ENCODE measurements at places on chromosomes 6 and 20.
A peak's percentile ranks its signal among the peaks of the same experiment; 100 is the strongest.

- DNase-seq, result no peak
Observed at GRCh38 chr20:36490191-36490590, 51.1 kb upstream of the MYL9 start.

- DNase-seq, result no peak
Observed at GRCh38 chr20:50784464-50784863, 10.4 kb upstream of the BCAS4 start.

GRCh38 chr20:61900011-61900944 lies 165.4 kb downstream of the TAF4 start:
- no peak for DNase-seq

DNA sequence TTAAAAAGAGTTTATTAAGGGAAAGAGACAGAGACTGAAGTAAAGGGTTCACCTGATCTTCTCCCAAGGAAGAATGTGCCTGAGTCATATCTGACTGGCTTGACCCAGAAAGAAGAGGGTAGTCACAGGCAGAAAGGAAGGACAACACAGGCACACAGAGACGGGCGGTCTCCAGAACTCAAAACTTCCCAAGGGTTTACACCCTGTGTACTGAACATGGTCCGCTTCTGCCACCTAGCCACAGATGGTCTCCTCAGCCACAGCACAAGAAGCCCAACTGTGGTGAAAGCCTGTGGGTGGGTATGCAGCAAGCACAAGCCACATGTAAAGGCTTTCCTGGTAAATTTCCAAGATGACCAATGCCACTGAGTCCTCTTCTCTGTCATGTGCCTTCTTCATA lies 17.2 kb downstream of the UNC5CL start:
- no peak for DNase-seq

GRCh38 chr20:36101192-36101591 lies 53.3 kb upstream of the EPB41L1 start:
- no peak for DNase-seq

- no peak for DNase-seq
Observed at GRCh38 chr6:31826793-31827285, 699 bp upstream of the HSPA1B start.

- DNase-seq, result peak; percentile 85
Observed at GRCh38 chr6:108074359-108075144, at the start of gene OSTM1. Gene OSTM1 (minus strand): TSS chr6:108074741. CDS start chr6:108074651, 90 bp downstream.

- DNase-seq, result no peak
Observed at GRCh38 chr6:71012866-71013469, 56.1 kb upstream of the B3GAT2 start.

DNA sequence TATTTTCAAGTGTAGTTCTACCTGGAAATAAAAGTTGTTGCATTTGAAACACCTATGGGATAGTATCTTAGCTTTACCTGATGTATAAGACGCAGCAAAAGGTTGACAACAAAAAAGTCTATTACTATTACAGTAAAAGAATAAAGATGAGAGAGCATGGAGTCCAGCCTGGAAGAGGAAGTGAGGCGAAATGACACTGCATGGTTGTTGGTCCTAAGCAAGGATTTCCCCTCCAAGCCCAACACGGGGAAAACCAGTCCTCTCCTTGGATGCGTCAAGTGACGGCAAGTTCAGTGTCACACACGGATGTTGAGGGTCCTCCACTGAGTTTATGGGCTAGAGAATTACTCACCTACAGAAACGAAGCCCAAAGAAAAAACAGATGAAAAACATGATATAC lies 51.7 kb downstream of the COL11A2 start:
- DNase-seq, result no peak

DNA sequence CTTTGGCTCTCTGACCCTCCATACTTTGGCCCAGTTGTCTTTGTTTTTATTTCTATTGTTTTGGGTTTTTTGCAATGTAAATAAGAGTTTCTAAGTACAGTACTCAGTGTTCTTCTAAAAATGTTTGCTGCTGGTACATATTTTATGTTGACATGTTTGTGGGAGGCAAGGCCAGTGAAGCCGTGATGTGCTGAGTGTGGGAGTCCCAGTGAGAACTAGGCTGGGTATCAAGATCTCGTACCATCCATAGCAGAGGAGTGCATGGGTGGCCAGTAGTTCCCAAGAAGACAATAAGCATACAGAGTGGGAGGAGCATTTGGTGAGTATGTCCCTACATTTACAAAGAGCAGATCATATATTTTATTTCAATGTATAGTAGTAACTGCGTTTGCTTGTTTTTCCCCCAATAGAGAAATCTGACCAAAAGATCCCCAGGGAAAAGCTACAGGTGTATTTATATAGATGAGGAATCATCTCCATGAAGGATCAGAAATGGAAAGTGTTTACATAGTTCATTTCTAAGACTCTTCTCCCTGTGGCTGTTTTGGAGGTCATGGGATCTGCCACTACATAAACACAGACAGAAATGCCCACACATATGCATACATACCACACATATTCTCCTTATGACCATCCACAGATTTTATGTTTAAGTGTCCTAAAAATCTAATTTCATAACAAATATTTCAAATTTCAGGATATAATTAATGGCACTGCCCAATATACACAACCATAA lies 285.9 kb downstream of the ALDH8A1 start:
- no peak for DNase-seq

- DNase-seq, result no peak
Observed at GRCh38 chr20:19935842-19936241, 81.3 kb upstream of the NAA20 start.

- no peak for DNase-seq
Observed at GRCh38 chr20:37521061-37521771, at the start of gene NNAT. Gene NNAT (plus strand): TSS chr20:37521250. CDS start chr20:37521332, 82 bp downstream.

- DNase-seq, result no peak
Observed at GRCh38 chr6:4693173-4693970, 82.8 kb upstream of the CDYL start.

- no peak for DNase-seq
Observed at GRCh38 chr6:13286181-13286580, 42.2 kb downstream of the TBC1D7 start.

- DNase-seq, result no peak
Observed at GRCh38 chr6:10510592-10511367, 10.4 kb upstream of the GCNT2 start.

DNA sequence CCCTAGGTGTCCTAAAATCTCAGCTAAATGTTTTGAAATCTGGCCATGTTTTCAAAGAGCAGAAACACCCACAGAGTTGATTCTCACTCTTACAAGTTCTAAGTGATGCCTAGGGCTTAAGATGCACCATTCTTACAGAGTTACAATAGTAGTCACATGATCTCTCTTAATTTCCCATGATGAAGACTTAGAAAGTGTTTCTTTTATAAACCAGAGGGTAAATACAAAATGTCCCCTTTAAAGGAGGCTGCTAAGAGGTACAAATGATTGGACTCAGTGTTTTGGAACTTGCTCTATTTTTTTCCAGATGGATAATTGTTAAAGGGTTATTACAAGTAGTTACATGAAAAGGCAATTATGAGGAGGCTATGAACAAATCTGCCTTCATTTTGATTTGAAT lies 244.6 kb downstream of the GRM1 start:
- DNase-seq, result no peak

DNA sequence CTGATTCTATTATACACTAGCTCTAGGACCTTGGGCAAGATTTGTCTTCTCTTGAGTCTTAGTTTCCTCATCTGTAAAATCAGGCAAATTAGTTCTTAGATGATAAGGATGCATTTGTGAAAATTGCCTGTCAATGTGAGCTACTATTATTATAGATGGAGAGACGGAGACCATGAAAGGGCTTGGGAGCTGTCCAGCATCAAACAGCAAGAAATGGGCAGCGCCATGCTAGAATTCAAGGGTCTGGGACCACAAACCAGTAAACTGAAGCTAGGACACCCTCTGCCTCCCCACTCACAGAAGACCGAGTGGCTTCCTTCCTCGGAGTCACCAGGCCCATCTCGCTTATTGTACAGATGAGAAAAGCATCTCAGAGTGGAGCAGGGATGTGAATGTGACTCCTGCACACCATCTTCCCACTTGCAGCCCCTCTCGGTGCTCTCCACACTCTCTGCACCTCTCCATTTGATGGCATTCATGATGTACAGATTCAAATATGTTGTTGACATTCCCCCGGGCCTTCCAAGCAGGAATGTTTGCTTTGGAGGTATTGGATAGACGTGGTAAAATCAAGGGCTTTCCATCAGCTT lies 24.1 kb upstream of the BPIFA3 start:
- DNase-seq, result no peak

DNA sequence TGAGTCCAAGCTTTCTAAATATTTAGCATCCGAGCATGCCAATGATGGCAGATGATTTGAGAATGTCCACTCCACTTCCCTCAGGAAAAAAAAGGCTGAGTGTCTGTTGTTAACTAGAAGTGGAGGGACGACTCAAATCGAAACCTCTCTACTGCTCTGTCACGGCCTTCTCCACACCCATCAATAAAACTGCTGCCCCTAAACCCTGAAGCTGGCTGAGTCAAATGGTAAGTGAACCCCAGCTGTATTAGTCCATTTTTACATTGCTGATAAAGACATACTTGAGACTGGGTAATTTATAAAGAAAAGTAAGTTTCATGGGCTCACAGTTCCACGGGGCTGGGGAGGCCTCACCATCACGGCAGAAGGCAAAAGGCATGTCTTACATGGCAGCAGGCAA lies 707.0 kb downstream of the QKI start:
- no peak for DNase-seq

- no peak for DNase-seq
Observed at GRCh38 chr20:18856873-18857272, 43.3 kb downstream of the SCP2D1 start.

GRCh38 chr6:125804264-125804663 lies 13.5 kb downstream of the NCOA7 start:
- no peak for DNase-seq

- no peak for DNase-seq
Observed at GRCh38 chr6:64838726-64839125, 868.3 kb downstream of the EYS start.

- DNase-seq, result no peak
Observed at GRCh38 chr6:12504325-12504966, 212.1 kb upstream of the PHACTR1 start.

DNA sequence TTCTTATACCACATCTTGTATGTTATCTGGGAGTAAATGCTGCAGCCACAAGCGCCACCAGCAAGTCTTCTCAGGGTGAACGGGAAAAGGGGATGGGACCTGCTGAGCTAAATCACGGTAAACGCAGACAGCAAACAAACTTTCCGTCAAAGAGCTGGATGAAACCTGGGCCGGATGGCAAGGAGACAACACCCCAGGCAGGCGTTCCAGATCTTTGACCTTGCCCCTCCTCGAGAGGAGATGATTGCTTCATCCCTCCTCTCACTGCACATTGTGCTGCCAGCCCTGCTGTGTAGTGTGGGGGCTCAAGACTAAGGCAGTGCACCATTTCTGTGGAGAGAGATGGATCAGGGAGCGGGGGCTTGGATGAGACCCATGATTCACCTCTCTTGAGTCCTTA lies 9.8 kb downstream of the RAET1E start:
- DNase-seq, result no peak

DNA sequence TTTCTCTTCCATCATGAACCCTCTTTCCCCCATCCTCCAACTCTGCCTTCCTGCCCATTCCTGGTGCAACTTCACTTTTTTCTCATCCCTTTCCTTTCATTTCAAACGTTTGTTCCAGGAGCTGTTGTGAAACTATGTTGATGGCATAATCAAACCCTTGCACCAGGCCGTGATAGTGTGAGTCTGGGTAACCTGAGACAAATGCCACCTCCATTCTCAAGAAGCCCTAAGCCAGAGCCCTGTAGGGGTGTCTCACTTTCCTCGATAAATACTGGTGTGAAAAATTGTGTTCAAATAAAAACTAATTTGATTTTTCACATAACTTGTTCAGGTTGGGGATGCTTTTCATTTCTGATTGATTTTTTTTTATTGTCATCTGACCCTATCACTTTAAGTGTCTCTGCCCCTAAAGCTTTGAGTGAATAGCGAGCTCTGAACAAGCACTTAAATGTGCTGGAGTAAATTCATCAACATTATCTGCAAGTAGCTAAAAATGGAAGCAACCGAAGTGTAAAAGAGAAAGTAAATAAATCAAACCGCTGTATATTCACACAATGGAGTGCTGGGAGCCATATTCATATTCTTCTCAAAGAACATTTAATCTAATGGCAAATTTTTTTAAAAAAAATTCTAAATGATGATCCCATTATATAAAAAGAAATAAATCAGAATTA lies 303.1 kb upstream of the CDYL start:
- no peak for DNase-seq

DNA sequence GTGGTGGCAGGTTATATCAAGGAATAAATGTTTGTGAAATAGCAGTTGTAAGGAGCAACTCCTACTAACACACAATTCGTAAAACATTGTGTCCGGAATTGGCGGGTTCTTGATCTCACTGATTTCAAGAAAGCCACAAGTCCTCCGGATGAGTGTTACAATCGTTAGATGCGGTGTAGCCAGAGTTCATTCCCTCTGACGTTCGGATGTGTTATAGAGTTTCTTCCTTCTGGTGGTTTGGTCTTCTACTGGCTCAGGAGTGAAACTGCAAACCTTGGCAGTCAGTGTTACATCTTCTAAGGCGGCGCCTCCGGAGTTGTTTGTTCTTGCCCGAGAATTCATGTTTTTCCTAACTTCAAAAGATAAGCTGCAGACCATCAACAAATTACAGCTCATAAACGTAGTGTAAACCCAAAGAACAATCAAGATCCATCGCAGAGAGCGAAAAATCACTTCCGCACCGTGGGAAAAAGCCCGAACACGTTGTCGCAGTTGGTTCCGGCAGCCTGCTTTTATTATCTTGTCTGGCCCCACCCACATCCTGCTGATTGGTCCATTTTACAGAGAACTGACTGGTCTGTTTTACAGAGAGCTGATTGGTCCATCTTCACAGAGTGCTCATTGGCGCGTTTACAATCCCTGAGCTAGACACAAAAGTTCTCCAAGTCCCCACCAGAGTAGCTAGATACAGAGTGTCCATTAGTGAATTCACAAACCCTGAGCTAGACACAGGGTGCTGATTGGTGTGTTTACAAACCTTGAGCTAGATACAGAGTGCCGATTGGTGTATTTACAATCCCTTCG lies 58.2 kb downstream of the TRIM27 start:
- DNase-seq, result no peak

DNA sequence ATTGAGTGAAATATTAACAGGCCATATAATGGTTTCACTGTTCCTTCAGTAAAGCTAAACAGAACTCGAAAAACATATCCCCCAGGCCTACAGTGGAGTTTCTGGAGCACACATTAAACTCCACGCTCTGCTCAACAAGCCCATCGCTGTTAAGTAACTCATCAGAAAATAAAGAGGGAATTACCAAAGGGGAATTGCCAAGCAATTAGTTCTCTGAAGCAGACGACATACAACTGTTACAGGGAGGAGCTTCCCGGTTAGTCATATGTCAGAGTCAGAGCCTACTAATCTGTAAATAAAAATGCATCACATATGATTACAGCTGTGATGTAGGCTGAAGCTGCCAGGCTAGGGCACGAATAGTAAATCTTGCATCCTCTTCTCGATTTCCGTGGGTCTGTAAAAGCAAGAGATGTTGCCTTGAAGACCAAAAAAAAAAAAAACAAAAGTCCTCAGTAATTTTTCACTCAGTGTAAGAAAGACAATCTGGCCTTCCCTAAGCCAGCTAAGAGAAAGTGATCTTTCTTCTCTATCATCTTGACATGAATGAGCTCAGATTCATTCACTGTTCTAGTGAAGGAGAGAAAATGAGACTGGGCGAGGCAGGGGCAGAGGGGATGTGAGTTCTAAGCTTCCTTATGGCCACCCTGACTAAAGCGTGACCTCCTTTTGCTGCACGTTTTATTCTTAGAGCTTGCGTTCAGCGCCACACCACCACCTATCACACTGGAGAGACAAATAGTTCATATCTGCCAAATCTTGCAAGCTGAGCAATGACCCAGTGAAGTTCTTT lies 13.8 kb downstream of the ATXN1 start:
- no peak for DNase-seq

- no peak for DNase-seq
Observed at GRCh38 chr6:86586195-86586594, 351.1 kb upstream of the HTR1E start.

All from stimulated activated CD8-positive, alpha-beta memory T cell treated with anti-CD3 and anti-CD28 coated beads, Interleukin-7, amount 100 ng/mL, for 1 hour (primary cell).